ENCODE measurements at places on chromosomes 13 and 19. TPM values are rescaled to one million over a fixed set of nuclear protein-coding genes. Genes with fewer than 3 reads are reported as not detected.

TMEM86B gene
- 1.0 TPM for total RNA-seq

LACC1 gene
- 10.9 TPM for total RNA-seq

KLK12 gene
- not detected for total RNA-seq

ATP7B gene
- 4.9 TPM for total RNA-seq

RFPL4AL1 gene
- total RNA-seq, result not detected

TMEM221 gene
- total RNA-seq, result 0.09 TPM

PVR gene
- 25.3 TPM for total RNA-seq

TNNT1 gene
- total RNA-seq, result 0.77 TPM

LPAR2 gene
- 0.54 TPM for total RNA-seq

SLC10A2 gene
- total RNA-seq, result not detected

B3GLCT gene
- 27.7 TPM for total RNA-seq

FXYD1 gene
- not detected for total RNA-seq

MEIOSIN gene
- not detected for total RNA-seq

KLK15 gene
- not detected for total RNA-seq

ACER1 gene
- total RNA-seq, result not detected

ADAT3 gene
- total RNA-seq, result 1.9 TPM

SHD gene
- not detected for total RNA-seq

ZNF730 gene
- total RNA-seq, result 0.54 TPM

EFNA2 gene
- not detected for total RNA-seq

GDF15 gene
- total RNA-seq, result 51.2 TPM

OVOL3 gene
- total RNA-seq, result not detected

SELENOV gene
- not detected for total RNA-seq

MKNK2 gene
- 75.1 TPM for total RNA-seq

CABP5 gene
- not detected for total RNA-seq

TSHZ3 gene
- total RNA-seq, result 0.43 TPM

ARID3A gene
- 4.7 TPM for total RNA-seq

CDX2 gene
- total RNA-seq, result not detected

ELAVL3 gene
- not detected for total RNA-seq

PSG2 gene
- not detected for total RNA-seq

GAS6 gene
- 84.1 TPM for total RNA-seq

ZNF428 gene
- 69.0 TPM for total RNA-seq

SBK2 gene
- not detected for total RNA-seq

ZNF625 gene
- total RNA-seq, result 12.0 TPM

KLK14 gene
- not detected for total RNA-seq

CYP4F2 gene
- total RNA-seq, result 0.09 TPM

SLITRK5 gene
- not detected for total RNA-seq

ZGLP1 gene
- 0.26 TPM for total RNA-seq

MAST3 gene
- 0.98 TPM for total RNA-seq

LILRA2 gene
- total RNA-seq, result not detected

STOML3 gene
- total RNA-seq, result not detected

OR7D2 gene
- not detected for total RNA-seq

ATP1A3 gene
- not detected for total RNA-seq

ZNF583 gene
- 3.8 TPM for total RNA-seq

WDR88 gene
- under 0.01 TPM for total RNA-seq

SKA3 gene
- 4.2 TPM for total RNA-seq

RAB3D gene
- 38.7 TPM for total RNA-seq

SLC39A3 gene
- 16.9 TPM for total RNA-seq

FARP1 gene
- total RNA-seq, result 17.2 TPM

CGB7 gene
- not detected for total RNA-seq

PMIS2 gene
- not detected for total RNA-seq

TEAD2 gene
- total RNA-seq, result 61.4 TPM

AZU1 gene
- total RNA-seq, result not detected

CADM4 gene
- 9.4 TPM for total RNA-seq

ZNF154 gene
- under 0.01 TPM for total RNA-seq

A1BG gene
- 7.3 TPM for total RNA-seq

MTUS2 gene
- total RNA-seq, result not detected

All from dermis lymphatic vessel endothelial cell (primary cell).